ENCODE measurements at places on chromosomes 5 and 9. TPM values are rescaled to one million over a fixed set of nuclear protein-coding genes. Genes with fewer than 3 reads are reported as not detected.

DNA sequence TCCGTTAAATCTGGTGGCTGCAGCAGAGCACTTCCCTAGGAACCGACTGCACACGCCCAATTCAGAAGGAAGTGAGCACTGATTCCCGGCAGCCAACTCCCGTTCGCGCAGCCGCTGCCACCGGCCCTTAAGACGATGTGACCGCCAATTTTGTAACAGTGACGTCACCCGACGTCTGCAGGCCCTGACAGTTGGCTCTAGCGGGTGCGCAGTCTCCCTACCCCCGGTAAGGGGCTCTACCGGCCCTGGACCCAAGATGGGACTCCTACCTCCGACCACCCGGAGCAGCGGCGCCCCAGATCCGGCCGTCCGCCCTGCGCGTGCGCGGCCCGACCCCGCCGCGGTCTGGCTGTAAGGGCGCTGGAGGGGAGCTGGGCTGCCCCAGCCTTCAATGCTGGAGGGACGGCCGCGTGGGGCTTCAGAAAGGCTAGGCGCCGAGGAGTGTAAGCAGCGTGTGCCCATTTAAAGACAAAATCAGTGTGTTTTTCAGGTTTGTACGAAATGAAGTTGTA lies 19.1 kb downstream of the DNAJA1 start:
- DNase-seq: peak; percentile 88

- no peak for DNase-seq
Measured at GRCh38 chr9:16726029-16726428, 144.4 kb downstream of the BNC2 start.

Gene WDR5
- total RNA-seq: 19.6 TPM

DNA sequence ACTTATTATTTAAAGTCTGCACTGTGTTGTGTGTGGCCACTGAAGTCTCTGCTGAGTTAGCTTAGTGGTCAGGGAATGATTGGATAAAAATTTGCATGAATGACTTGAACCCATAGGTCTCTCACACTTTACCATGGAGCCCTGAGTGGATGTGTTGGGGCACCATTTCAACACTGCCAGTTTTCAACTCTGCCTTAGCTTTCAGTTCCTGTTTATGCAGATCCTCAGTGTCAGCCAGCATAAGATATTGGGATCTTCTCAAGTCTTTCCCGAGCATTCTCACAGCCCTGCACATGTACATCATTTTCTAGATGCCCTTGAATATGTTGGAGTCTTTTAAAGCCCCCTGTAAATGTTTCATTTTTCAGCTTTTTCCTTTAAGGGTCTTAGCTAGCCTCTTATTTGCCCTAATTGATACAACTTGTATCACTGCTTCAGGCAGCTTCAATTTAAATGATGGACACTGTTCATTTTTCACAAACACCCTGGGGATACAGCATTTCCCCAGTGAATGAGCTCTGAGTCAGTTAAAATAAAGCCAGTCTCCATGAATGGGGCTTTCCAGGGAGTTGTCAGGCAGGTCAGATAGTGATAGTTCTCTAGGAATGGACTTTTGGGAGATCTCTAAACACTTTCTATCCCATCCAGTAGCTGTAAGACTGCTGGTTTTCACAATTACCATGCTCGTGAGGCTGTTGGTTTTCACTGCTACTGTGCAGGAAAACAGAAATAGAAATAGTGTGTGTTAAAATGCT lies 211.9 kb upstream of the PAPPA start:
- DNase-seq: no peak

- DNase-seq: no peak
Measured at GRCh38 chr5:71013575-71013974, 11.6 kb downstream of the NAIP start.

GRCh38 chr9:125241000-125241862 lies at the start of gene HSPA5:
Gene HSPA5, minus strand, starts transcription at chr9:125241343. Its CDS starts 217 bp downstream, at chr9:125241126.
- DNase-seq: peak; percentile 99

Gene PCDHA2
- not detected for total RNA-seq

- peak; percentile 88 for DNase-seq
Measured at GRCh38 chr5:138352722-138353559, 456 bp downstream of the KDM3B start.

DNA sequence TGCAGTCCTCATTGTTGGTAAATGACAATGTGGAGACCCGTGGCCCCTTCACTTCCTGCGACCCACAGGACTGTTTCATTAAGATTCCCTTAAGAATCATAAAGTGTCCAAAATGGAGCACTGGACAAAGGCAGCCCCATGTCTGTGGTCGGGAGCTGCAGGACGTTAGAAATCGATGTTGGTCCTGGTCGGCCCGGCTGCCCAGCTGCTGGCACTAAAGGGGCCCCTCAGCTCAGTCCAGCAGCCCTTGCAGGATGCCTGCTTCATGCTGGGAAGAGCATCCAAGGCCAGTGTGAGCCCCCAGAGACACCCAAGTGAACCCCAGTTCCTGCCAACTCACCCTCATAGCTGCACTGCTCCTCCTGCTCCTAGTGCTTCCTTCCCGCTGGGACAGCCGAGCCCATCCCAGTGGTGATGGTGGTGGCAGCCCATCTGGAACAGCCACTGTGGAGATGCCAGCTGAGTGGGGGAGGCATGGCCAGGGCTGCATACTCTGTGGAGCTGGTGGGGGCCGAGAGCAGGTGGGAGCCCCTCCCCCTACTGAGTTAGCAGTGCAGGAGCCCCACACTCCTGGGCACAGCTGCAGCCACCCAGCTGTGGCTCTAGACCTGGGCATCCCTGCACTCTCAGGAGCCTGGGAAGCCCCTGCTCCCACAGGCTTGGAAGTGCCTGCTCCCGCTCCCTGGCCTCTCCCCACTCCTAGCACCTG lies 168.0 kb upstream of the IRX2 start:
- no peak for DNase-seq

Gene BTNL8
- total RNA-seq: not detected

- no peak for DNase-seq
Measured at GRCh38 chr5:106393276-106393675, 1277.5 kb downstream of the EFNA5 start.

Gene SLC4A9
- total RNA-seq: not detected

- DNase-seq: no peak
Measured at GRCh38 chr5:96812851-96813250, 5.1 kb upstream of the ERAP1 start.

Gene C8G
- total RNA-seq: not detected

Gene CCNO
- total RNA-seq: 2.2 TPM

DNA sequence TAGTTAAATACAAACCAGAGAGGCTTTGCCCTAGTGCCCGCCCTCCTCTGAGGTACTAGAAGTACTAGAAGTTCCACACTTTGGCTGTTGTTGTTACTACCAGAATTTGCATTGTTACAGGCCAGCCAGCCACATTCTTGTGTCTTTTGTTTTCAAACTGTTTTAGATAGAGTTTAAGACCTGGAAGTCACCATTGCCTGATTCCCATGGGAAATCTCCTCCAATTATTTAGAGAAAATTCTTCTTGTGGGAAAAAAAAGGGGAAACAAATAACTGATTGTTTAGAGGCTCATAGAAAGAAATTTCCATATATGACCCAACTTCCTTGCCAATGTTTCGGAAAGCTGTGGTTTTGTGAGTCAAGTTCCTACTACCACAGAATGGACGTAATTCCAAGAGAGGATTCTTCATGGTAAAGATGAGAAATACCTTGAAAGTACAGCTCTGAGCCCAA lies 252.2 kb downstream of the GOLPH3 start:
- no peak for DNase-seq

DNA sequence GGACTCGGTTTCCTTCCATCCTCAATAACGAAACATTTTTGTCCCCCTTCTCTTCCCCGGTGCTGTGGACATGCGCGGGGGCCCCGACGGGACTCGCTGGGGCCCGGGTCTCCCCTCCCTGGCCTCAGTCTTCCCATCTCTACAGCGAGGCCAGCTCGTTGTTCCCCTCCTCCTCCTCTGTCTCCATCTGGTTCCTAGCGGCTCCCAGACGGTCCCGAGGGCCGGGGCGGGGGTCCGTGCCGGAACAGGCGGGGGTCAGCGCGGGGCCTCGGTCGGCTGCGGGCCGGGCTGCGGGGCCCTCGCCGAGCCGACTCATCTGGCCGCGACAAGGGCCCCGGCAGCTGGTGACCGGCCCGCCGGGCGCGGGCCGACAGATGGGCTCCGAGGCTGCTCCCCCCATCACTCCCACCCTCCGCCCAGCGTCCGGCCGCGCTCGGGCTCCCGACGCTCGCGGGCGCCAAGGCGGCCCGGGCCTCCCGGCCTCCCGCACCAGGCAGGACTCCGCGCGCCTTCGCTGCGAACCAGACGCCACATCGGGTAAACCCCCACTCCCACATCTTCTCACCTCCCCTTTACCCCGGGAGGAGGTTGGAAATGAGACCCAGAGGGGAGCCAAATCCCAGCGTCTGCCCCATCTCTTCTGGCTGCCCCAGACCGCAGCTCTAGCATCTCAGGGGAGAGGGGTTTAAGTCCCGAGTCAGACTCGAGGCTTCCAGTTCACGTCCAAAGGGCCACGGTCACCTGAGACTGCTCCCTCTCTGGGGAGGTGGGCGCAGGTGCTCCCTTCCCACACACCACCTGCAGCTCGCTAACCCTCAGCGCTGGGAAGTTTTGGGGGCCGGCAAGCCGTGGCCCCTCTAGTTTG lies 8.1 kb downstream of the BARHL1 start:
- DNase-seq: no peak

Gene DOLK
- total RNA-seq: 10.7 TPM

DNA sequence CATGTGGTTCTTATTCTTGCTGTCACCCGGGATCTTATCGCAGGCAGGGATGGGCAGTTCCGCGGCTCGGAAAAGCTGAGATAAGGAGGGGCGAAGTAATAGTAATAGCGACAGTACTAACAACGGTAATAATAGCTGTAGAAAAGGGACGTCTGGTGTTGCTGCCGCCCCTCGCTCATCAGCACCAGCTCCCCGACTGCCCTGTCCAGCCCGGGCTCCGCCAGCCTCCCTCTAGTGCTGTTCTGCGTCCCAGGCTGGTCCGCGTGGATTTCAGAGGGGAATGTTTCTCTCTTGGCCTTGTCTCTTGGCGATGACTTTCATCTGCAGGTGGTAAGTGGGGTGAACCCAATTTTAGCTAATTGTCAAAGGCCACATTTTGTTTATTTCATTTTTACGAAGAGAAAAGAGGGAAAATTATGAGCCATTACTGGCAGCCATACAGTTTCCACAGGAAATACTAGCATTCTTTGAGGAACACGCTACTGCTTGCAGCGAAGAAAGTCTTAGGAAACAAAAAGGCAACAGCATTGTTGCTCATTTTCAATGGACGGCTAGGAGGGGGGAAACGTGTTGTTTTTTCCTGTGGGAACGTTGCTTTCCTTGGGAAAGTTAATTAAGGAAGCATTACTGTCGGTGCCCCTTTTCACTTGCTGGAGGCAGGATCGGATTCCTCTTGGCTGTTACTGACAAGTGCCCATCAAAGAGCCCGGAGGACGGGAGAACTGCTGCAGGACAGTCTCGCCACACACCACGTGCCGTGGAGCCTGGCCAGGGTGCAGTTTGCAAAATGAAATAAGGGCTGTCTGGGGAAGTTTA lies 762 bp downstream of the SNCAIP start:
- DNase-seq: no peak

GRCh38 chr9:87776481-87777379 lies 50.8 kb downstream of the CTSL start:
- no peak for DNase-seq

Gene IRX4
- not detected for total RNA-seq

GRCh38 chr9:115267790-115268189 lies 149.8 kb upstream of the TNC start:
- no peak for DNase-seq

DNA sequence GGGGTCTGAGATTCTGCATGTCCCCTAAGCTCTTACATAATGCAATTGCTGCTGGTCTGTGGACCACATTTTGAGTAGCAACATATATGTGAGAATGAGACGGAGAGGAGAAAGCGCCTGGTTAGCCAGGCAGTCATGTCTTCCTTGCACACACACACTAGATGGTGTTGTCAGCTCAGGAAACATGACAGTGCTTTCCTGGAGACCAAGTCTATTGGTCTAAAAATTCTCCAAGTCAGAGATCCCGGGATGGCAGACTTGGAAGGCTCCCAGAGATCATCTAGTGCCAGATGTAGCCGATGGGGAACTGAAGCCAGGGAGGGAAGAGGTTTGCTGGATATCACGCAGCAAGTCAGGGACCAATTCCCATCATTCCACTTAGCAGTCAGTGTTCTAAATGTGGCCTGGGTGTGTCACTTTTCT lies 53.4 kb downstream of the GALNT12 start:
- no peak for DNase-seq

Gene C9orf153
- total RNA-seq: not detected

Gene PDCD1LG2
- not detected for total RNA-seq

DNA sequence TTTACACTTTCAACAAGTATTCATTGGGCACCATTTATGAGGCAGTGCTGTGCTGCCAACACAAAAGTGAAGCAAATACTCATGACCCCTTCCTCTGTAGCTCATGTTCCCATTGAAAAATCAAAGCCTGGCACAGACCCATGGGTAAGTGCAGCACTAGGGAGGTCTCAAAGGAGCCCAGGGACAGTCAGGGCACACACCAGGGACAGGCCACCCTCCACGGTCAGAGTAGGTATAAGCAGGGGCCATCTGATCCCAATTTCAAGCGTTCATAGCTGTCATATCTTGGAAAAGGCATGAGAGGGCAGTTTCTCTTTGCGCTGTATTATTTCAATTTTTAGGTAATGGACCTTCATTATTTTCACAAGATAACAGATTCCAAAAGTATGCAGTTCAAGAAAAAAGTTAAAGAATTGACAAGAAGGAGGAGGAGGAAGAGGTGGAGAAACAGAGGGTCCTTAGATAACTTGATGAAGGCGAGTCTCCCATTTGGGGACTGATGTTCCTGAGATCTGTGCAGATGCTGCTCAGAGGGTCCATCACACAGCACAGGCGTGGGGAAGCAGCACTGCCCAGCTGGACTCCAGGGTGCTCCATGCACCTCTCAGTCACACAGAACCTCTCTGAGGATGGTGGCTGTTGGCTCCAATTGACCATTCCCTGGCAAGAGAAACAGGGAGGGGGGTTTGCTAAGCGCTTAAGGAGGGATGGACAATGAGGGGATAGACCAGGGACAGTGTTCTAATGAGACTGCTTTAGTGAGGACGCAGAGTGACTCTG lies 7.5 kb downstream of the CTSL start:
- no peak for DNase-seq

DNA sequence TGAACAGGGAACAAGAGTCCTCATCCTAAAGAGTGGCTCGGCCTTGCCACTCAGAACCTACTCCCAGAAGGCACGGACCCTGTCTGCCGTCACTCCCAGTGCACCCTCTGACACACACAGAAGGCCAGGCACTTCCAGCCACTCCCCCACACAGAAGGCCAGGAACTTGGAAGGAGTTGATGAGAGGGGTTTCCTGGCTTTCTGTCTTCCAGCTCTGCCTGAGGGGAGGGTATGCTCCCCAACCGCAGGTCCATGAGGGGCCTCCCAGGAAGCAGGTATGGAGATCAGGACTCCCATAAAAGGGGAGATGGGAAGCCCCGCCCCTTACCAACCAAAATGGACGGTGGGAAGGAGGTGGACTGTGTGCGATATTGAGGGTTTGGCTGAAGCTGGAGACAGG lies 247.6 kb upstream of the IRX4 start:
- DNase-seq: no peak

Gene HACD4
- 2.9 TPM for total RNA-seq

Data from Karpas-422 (cell line).